Stimulated activated CD4-positive, alpha-beta T cell treated with anti-CD3 and anti-CD28 coated beads, TNF-alpha, amount 100 ng/mL, for 1 hour (primary cell): ENCODE measurements at places on chromosomes 3 and 15.

DNA sequence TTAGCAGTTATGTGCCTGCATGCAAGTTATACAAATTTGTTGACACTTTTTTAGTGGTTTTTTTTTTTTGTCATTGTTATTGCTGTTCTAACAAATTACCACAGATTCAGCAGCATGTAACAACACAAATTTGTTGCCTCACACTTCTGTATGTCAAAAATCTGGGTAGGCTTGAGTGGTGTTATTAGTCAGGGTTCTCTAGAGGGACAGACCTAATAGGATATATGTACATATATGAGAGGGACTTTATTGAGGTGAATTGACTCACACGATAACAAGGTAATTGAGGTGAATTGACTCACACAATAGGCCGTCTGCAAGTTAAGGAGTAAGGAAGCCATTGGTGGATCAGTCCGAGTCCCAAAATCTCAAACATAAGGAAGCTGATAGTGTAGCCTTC, 15.0 kb upstream of the PLSCR1 start:
- DNase-seq = no peak

DNA sequence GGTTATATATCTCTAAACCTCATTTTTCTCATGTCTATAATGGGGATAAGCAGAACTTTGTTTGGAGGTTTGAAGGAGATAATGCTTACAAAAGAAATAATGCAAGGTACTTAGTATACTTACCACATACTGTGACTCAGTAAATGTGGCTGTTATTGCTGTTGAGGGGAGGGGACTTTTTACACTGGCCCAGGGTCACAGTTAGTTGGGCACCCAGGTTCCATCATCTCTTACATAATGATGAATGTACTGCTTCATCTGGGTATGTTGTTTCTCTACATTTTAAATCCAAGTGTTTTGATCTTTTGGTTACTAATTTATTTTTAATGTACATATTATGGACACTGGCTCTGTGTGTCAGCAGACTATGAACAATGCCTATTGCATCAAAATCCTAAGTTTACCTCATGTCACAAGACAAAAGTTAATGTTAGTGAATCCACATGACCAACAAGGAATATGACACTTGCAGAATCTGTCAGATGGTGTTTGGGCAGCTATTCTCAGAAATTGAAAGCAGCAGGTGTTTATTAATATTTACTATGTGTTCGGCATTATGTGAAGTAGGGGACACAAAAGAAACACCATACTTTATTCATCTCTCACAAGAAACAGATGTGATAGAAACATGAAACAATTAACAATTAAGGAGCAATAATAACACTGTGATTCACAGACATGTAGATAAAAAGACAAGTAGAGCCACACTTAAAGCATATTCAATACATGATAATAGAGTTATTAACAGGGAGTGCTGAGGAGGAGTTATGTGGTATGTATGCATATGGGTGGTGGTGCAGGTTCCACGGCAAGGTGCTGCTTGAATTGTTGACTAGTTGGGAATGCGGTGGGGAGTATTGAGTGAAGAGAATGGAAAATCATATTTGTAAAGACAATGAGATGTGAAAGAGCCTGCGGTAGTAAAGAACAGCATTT, 109.7 kb downstream of the GALK2 start:
- no peak for DNase-seq

DNA sequence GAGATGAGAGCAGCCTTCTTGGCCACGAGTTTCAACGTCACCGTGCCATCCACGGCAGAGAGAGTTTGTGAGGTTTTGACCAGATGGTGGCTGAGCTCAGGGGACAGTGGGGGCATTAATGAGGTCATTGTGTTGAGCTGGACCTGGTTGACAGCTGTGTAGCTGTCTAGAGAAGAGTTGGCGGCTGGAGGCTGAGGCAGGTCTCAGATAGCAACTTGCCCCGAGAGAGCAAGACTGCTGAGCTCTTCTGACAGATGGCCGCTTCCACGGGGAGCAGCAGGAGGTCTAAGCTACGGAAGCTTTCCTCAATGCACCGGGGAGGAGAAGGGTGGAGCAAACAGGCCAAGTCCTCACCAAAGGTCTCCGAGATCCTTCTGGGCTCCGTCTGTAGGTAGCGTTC, 44.8 kb upstream of the EIF5A2 start:
- no peak for DNase-seq

GRCh38 chr3:94776401-94776915, 713.6 kb downstream of the NSUN3 start:
- no peak for DNase-seq

DNA sequence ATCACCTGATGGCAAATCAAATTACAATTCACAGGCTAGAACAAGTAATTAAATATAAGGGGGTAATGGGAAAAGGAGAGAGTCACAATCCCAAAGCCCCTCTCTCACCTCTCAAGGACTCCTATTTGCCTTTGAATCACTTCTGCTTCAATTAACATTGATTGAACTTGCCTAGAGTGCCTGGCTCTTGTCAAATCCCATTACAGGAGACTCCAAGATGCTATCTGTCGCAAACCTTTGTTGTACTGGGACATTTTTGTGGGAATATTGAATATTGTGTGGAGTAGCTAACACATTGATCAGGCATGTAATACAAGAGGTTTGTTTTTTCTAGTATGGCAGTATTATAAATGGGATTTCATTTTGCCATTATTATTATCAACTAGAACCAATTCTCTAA, 412.8 kb upstream of the AZI2 start:
- DNase-seq = no peak

GRCh38 chr3:46318207-46318927, 35.5 kb upstream of the CCR2 start:
- no peak for DNase-seq

DNA sequence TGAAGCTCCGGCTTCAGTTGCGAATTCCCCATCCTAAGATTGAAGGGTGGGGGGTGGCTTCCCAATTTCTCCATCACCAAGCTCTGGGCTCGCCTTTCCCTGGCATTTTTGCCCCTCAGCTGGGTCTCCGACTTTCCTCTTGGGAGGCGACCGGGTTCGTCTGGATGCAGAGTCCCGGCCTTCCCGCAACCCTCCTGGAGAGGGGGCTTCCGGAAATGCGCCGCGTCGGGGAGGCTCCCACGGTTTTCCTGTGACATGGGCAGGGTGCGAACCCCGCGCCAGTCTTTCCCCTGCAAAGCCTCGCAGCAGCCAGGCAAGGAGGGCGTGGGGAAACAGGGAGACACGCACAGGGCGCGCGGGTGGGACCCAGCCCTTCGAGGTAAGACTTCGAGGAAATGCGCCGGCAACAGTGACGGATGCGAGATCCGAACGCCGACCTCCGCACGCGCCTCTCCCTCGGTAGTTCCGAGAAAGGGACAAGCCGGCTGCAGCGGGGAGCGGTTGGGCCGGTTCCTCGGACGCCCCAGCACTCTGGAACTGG, 466 bp upstream of the HCN4 start:
- DNase-seq = no peak
